ENCODE measurements at places on chromosomes 3 and 15.

DNA sequence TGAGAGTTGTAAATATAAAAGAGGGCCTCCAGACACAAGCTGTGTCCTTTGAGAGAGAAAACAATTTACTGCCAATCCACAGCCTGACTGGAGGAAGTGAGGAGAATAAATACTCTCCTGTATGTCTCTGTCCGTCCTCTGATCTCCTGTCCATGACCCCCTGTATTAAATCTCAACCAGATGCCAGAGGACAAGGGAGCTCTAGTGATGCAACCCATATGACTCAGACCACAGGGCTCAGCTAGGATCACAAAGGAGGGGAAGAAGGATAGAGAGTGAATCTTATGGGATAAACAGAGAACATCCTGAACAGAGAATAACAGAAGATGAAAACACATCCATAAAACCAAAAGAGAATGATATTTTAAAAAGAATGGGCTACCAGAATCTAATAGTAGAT, 482.6 kb downstream of the PLOD2 start:
- DNase-seq = no peak

DNA sequence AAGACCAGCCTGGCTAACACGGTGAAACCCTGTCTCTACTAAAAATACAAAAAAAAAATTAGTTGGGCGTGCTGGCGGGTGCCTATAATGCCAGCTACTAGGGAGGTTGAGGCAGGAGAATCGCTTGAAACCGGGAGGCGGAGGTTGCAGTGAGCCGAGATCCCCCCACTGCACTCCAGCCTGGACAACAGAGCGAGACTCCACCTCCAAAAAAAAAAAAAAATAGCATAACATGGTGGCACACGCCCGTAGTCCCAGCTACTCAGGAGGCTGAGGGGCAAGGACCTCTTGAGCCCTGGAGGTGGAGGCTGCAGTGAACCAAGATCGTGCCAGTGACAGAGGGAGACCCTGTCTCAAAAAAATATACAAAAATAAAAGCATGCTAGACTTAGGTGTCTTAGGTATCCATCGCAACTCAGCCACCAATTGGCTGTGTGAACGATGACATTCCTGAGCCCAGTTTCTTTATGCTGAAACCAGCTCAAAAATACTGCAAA, 6.2 kb downstream of the PLCH1 start:
- DNase-seq = no peak

GRCh38 chr3:8488411-8488810, 13.2 kb upstream of the LMCD1 start:
- no peak for DNase-seq

DNA sequence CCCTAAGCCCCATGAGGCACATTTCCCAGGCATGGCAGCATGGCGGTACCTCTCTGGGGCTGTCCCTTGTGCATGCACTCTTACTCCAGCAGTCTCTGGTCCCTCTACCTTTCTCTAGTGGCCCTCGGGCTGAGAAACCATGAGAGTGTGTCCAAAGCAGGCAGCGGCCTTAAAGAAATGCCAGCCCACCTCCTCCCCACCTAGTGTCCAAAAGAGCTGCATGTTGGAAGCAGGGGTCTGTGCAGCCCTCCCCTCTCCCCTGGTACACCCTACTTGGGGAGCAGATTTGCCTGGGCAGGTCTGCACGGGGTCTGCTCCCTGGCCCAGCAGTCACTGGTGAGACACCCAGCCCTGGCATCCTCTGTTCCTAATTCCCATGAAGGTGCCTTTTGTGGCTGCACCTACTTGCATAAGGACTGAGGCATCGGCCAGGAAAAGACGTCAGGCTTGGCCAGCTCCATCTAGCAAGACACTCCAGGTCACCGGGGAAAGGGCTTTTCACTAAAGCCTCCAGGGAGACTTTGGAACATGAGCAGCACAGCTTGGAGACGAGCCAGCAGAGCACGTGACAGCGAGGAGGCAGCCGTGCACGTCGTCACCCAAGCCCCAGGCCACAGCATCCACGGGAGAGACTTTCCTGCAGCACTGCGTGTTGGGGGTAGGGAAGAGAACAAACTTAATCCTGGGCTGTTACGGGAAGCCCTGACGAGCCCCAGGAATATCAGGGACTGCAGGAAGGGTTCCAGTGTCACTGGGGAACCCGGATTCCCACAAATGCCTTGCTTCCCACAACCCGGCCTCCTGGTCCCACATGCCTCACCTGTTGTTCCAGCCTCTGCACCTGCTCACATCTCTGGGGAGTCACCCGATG, 38.8 kb downstream of the TM2D3 start:
- DNase-seq = no peak

- DNase-seq = no peak
These were observed 486.8 kb downstream of the GBE1 start for GRCh38 chr3:81274671-81275070.

GRCh38 chr3:43659250-43659880, 31.4 kb upstream of the ABHD5 start:
- no peak for DNase-seq

GRCh38 chr3:38756892-38757291, 59.1 kb downstream of the SCN10A start:
- DNase-seq = no peak

DNA sequence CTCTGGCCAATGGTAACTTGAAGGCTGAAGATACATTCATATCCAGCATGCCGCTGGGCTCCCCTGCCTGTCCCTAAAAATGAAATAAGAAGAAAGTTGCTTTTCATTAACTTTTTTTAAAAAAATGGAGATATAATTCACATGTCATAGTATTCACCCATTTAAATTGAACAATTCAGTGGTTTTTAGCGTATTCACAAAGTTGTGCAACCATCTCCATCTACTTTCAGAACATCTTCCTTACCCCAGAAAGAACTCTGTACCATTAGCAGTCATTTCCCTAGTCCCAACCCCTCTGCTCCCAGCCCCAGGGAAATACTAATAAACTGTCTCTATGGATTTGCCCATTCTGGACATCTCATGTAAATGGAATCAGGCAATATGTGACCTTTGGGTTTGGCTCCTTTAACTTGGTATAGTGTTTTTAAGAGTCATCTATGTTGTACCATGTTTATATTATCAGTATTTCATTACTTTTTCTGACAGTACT, 55.8 kb upstream of the GATM start:
- no peak for DNase-seq

DNA sequence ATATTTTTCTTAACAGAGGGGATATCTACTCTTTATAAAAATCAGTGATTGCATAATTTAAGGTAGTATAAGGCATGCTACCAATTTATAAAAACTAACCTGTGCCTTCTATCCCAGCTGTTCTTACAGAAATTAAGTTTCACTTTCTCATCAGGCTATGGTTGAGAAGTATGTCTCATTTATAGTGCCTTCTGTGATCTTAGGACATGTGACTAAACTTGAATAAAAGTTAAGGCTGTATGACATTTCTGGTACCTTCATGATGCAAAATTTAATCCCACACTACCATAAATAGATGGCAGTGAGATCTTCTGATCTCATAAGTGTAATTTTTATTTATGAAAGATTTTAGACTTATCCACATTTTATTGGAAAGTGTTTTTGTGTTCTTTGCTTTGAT, 12.6 kb downstream of the TIPARP start:
- DNase-seq = no peak

DNA sequence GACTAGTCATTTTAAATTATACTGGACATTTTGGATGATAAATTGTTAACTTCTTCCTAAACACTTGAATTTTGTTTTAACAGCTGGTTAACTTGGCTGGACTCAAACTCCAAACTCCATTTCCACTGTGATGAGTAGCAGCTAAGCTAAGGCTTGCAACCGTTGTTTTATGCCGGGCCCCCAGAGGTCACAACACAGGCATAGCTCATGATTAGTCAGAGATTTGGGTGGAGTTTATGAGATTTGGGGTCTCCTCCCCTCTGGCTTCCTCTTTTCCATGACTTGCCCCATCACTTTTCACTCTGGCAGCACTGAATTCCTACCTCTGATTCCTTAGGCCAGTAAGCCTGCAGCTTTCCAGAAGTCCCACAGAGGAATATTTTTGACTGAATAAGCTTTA, 12.8 kb downstream of the THAP10 start:
- no peak for DNase-seq

DNA sequence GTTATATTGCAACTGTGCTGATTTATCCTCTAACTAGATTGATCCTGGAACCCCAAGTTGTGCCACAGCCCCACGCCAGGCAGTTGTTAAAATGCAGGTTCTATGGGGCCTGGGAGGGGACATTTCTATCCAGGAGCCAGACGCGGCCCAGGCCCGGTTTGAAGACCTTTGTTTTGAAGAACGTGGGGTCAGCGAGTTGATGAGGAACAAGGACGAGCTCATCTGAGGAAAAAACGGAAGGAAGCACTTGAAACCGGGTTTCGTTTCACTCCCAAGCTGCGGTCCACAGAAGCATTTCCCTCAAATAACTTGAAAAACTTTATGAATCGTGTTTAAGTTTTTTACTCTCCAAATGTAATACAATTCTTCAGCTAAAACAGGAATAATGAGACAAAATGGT, 76.4 kb downstream of the CHSY1 start:
- no peak for DNase-seq

GRCh38 chr15:33243869-33244268, 49.4 kb upstream of the FMN1 start:
- no peak for DNase-seq

DNA sequence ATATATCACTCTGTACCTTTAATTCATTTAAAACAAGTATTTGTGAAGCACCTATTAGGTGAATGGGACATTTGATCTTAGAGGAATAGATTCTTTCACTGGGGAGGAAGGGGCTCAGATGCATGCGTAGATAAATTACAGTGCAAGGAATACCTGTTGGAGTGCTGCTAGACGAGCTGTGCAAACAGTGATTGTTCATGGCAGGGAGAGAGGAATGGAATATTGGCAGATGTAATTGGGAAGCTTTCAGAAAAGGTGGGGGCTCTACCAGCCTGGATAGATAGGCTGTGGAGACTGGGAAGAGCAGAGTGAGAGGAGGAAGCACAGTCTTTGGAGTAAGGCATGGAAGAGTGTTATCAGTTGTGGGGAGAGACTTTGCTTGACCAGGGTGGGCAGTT, 116.8 kb downstream of the AKAP13 start:
- DNase-seq = no peak

GRCh38 chr15:100310513-100311153, 31.1 kb downstream of the ADAMTS17 start:
- DNase-seq = no peak

GRCh38 chr15:43465100-43465499, 27.9 kb downstream of the TP53BP1 start:
- DNase-seq = no peak

DNA sequence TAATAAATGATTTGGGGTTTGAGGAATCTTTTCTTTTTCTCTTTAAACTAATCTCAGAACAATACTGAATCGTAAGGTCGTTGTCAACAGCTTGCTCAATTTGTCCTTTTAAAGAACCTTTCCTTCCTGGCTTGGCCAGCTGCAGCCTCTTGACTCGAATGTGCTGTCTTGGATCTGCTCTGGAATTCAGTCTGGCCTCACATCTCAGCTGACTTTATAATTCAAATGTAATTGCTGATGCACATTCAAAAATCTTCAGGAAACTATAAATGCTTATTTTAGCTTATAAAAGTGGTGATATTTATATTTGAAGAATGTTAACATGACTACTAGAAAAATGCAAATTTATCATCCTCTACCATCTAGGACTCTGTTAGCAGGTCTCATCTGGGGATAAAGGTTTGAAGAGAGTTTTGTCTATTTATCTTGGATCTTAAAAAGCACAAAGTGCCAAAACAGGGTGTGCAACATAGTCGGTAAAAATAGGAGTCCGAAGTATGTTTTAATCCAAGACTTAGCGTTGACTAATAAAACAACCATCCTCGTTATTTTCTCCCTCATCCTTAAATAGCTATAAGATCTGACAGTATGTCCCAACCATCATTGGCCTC, 1035.2 kb downstream of the MCTP2 start:
- no peak for DNase-seq

DNA sequence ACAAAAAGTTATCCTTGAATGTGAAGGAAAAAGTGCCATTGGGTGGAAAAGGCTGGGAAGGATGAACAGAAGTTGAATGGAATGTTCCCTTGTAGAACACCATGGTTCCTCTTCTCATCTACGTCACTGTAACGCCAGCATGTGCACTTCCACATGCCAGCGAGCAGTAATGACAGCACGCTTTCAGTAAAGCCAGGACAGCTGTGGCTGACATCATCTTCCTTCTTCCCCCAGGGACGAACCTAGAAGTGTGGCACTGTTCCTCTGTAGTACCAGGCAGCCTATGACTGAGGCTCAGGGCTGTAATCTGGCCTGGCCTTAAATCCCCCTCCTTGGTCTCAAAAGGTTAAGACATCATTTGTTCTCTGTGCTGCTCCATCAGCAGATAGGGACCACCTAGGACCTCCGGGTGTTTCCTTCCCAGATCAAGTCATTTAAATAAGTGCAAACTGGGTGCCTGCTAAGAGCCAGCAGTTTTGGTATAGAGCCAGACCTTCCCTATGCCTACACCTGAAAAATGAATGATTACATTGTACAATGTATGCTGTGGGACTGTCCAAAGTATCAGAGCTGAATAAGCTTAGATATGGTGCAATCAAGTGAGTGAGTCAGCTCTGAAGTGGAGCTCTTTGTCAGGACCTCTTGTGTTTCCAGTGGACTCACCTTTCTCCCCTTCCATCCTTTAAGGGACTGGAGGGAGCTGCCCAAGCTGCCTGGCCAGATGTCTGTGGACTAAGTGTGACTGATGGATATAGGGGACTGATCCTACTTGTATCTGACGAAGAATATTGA, 5.6 kb upstream of the SRPRB start:
- DNase-seq = no peak

GRCh38 chr15:101477851-101478362, 11.6 kb downstream of the PCSK6 start:
- DNase-seq = no peak

GRCh38 chr3:44026220-44026865, 215.3 kb upstream of the TOPAZ1 start:
- DNase-seq = no peak

- DNase-seq = no peak
These were observed 29.8 kb downstream of the ADAMTS17 start for GRCh38 chr15:100311833-100312476.

GRCh38 chr3:37259291-37259690, 84.9 kb upstream of the LRRFIP2 start:
- no peak for DNase-seq

- DNase-seq = no peak
These were observed 49.3 kb downstream of the FEM1B start for GRCh38 chr15:68326711-68327354.

DNA sequence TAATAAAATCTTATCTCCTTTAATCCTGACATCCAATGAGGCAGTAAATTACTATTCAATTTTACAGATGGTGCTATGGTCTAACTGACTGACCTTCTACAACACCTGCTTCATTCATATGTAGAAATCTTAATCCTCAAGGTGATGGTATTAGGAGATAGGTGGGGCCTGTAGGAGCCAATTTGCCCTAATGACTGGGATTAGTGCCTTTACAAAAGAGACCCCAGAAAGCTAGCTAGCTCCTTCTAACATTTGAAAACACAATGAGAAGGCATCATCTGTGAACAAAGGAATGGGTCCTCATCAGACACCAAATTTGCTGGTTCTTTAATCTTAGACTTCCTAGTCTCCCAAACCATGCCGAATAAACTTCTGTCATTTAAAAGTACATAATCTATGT, 137.4 kb upstream of the UBP1 start:
- no peak for DNase-seq

GRCh38 chr3:188955919-188956318, 215.9 kb upstream of the TPRG1 start:
- no peak for DNase-seq

GRCh38 chr15:79371591-79371990, 60.5 kb upstream of the MINAR1 start:
- DNase-seq = no peak

Data from stimulated activated CD4-positive, alpha-beta T cell treated with anti-CD3 and anti-CD28 coated beads, Interleukin-1b, Interleukin-23, amount 100 ng/mL, for 1 hour (primary cell).